ENCODE measurements at places on chromosomes 7 and 10.

DNA sequence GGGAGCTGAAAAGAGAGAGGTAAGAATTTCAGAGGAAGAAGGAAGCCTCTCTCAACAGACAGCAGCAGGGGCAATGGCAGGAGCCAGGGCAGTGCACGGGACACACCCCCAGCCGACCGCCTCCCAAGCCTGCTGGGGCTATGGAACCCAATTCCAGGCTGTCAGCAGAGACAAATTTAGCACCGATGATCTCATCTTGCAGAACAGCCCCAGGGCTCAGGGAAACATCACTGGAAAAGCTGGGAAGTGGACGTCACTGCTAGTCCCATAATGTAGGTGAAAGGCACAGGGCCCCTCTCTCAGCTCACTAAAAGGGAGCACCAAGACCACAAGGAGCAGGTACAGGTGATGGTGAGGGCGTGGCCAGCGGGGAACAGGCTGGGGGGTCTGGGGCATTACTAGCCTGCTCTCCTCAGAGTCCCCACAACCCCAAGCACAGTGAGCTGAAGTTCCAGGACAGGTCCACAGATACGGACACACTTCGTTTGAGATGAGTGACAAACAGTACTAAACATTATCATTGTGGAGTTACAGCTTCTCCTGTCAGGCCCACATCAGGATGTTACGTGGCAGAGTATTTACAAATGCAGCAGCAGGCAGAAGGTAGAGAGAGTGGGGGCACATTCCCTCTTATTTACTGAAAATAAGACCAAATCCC is 103.7 kb downstream of the PLXNA4 start:
- DNase-seq: no peak

DNA sequence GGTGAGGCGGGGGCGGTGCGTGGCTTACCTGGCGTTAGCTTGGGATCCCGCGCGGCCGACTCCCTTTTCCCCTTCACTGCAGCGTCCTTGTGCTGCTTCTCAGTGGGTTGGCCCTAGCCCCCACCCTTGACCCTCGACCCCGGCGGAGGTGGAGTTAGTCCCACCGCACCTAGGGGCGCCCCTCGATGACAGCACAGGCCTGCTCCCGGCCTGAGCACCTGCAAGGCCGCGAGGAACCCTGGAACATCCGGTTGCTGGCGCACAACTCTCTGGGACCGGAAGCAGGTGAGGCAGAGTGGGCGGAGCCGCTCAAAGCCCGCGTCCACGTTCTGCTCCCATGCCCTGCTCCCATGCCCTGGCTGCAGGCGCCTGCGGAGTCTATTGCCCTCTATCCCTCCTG is 266.9 kb downstream of the USP6NL start:
- DNase-seq: no peak

GRCh38 chr7:25297278-25297677 is 69.0 kb upstream of the NPVF start:
- DNase-seq: no peak

- DNase-seq: no peak
These were observed 1.1 kb upstream of the AEBP1 start for GRCh38 chr7:44102846-44103565.

GRCh38 chr7:142391191-142391992 is 133.5 kb upstream of the PRSS58 start:
- peak; percentile 6 for DNase-seq

DNA sequence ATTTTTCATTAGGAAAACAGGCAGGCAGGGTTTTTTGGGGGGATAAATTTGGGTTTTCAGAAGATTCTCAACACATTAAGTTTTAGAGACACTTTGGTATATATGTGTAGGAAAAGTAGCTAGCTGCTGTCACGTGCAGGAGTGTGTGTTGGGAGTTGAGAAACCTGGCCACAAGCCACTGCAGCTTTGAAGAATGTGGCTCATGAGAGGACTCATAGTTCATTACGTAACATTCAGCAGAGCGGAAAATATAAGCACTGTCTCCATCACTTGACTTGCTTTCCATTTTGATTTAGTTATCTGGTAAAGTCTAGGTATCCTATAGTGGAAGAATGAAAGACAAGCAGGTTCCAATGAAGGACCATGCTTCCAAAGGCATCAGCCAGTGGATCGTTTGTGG is 31.2 kb downstream of the SMNDC1 start:
- DNase-seq: peak; percentile 10

GRCh38 chr7:116805100-116805544 is 57.3 kb upstream of the CAPZA2 start:
- no peak for DNase-seq

- DNase-seq: no peak
These were observed 745.8 kb upstream of the LRRTM3 start for GRCh38 chr10:66180021-66180420.

GRCh38 chr10:125562737-125563136 is 120.2 kb downstream of the TEX36 start:
- DNase-seq: no peak

GRCh38 chr7:44307905-44308595 is 17.3 kb downstream of the CAMK2B start:
- no peak for DNase-seq

DNA sequence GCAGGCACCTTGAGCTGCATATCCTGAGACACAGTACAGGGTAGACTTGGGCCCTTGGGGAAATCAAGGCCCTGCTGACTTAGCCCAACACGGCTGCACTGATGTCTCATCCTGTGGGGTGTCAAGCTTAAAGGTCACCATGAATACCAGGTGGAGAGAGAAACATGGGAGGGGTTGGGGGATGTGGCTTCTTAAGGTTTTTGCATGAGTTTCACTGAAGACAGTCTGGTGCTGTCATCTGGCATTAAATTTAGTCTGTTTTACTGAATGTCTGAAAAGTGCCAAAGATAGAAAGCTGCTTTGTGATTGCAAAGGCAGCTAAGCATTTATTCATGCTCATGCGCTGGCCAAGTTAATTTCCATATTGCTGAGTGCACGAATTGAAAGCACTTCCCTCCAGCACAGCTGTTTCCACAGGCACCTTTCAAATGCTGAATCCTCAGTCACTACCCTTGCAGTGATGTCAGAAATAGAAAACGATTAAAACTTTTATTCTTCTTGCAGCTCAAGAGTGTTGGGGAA is 102.1 kb downstream of the OSBPL3 start:
- no peak for DNase-seq

DNA sequence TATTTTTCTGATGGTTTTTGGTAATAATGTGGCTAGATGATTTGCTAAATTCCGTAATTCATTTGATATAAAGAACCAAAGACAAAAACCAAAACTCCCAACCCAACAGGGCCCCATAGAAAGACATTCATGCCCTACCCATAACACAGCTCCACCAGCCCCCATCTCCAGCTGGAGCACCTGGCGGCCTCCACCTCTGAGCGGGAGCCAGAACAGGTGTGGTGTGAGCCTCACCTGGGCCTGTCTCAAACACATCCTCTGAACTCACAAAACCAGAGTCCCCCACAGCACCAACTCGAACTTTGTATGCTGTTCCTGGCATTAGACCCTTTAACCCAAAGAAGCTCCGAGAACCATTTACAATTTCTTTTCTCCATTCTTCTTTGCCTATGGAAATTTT is 36.5 kb upstream of the LAMB4 start:
- no peak for DNase-seq

- no peak for DNase-seq
These were observed 14.8 kb downstream of the TPK1 start for GRCh38 chr7:144821067-144821466.

DNA sequence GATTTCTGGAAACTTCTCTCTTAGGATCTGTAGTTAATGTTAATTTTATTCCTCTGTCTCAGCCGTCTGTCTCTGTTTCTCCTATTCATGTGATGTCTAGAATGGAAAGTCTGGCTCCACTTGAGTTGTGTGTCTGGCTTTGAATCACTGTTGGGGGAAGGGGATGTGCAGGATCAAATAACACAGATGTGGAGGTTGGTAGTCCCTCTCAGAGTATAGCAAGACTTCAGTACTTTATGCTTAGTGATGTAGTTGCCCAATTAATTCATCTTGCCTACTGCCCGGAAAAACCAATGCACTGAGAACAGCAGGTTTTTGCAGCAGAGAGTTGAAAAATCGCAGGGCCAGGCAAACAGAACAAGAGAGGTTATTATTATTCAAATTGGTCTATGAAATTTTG is 79.2 kb downstream of the PHTF2 start:
- DNase-seq: no peak

DNA sequence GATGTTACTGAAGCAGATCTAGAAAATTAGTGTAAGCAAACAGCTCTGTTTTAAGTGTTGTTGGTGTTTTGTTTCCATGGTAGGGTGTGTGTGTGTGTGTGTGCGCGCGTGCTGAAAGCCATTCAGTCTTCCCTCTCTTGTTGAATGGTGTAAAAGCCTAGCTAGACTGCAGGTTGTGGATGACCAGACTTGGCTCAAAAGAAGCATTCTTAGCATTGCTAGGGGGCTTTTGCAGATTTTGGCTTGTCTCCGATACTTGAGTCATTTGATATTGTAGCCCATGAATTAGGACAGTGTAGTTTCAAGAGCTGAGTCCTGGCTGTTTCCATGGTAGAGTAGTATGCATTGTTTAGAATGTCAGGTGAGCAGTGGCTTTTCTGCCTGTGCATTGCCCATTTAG is 99.1 kb downstream of the SND1 start:
- DNase-seq: no peak

DNA sequence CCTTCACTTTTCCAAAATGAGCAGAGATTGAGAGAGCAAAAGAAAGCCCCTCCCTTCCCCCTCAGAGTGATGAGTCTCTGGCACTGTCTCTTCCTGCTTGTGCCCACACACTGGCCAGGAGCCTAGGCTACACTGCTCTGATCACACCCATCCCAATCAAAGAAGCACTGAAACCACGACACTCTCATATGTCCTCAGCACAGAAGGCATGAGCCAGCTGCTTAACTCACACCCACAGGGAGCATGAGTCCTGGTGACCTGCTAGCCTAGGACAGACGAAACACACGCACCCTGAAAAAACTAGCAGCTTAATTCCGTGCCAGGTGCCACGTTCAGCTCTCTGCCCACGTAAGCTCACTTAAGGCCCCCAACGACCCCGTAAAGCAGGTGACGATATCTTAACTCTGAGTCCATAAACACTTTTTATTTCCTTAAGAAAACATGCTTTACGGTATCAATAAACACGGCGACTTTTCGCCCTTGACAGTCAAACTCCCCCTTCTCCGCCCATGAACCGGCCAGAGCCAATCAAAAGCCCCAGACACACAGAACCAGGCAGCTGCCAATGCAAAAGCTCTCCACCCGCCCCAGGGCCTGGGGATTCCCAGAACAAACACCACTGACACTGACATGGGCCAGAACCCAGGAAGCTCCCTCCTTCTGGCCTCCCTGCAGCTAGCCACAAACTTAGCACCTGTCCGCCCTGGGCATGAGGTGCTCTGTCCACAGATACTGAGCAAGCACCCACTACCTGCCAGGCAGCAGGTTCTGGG is 69.0 kb downstream of the TNRC18 start:
- no peak for DNase-seq

GRCh38 chr10:70830164-70830563 is 14.4 kb downstream of the SGPL1 start:
- no peak for DNase-seq

GRCh38 chr10:124165827-124166226 is 72.4 kb upstream of the CHST15 start:
- DNase-seq: no peak

DNA sequence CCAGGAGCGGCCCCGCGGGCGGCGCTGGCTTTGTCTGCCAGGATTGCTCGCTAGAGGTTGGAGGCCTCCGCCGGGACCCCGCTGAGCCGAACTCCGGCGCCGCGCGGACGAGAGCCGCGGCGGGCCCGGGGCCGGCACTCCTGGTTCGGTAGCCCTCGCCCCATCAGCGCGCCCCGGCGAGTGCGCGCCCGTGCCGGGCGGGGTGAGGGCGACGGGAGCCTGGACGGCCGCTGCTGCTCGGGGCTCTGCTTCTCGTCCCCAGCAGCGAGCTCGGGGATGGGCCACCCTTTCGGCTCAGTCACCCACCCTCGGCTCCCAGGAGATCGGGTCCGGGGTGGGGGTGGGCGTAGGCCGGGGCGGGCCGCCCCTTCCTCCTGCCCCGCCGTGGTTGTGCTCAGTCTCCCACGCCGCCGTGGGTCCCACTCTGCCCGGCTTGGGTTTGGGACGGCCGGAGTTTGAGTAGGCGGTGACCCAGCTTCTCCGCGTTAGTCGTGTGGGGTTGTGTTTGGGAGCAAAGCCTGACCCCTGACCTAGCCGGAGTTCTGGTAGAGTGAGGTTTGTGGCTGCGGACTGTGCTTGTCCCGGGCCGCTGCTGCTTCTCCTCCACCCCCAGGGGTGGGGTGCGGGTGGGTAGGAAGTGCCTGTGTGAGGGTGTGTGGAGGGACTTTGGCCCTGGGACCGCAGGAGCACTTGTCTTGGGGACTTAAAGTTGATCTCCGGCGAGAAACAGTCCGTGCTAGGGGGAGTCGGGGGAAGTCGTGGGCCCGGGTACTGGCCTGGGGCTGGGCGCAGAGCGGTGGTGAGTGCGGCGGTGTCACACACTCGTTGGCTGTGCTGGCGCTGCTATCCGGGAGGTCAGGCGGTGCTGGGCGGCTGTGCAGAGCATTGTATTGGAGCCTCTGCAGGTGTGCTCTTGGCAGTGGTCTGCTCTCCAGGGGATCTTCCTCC is 677 bp downstream of the TSPAN14 start:
- DNase-seq: no peak

GRCh38 chr10:102763037-102763607 is 19.4 kb downstream of the WBP1L start:
- no peak for DNase-seq

- DNase-seq: no peak
These were observed 19.4 kb downstream of the COPG2 start for GRCh38 chr7:130649004-130649790.

GRCh38 chr10:16662923-16663322 is 141.2 kb upstream of the C1QL3 start:
- DNase-seq: no peak

GRCh38 chr7:115096262-115096661 is 174.4 kb downstream of the MDFIC start:
- no peak for DNase-seq

- DNase-seq: no peak
These were observed 74.5 kb downstream of the LANCL2 start for GRCh38 chr7:55439627-55440026.

DNA sequence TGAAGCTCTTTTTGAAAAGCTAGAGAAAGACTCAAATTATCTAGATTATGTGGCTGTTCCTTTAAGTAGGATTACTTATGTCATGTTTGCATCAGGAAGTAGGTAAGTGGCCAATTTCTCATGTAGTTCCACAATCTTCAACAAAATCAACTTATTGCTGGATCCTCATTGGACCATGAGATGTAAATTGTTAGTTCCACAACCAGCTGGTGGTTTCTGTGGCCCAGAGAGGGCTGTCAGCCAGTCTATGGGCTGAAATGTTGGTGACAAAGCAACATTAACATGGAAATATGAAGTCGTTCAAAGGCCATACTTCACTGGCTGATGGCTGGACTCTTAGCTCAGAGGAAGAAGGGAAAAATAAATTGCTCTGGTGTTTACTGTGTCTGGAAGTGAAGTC is 157.9 kb downstream of the PLXDC2 start:
- no peak for DNase-seq

All from stimulated activated CD4-positive, alpha-beta T cell treated with anti-CD3 and anti-CD28 coated beads, Interleukin-1b, Interleukin-23, amount 100 ng/mL, for 4 hours (primary cell).